Stimulated activated CD8-positive, alpha-beta memory T cell treated with anti-CD3 and anti-CD28 coated beads, Interleukin-7, amount 100 ng/mL, for 48 hours (primary cell): ENCODE measurements at places on chromosomes 3 and 15.

DNA sequence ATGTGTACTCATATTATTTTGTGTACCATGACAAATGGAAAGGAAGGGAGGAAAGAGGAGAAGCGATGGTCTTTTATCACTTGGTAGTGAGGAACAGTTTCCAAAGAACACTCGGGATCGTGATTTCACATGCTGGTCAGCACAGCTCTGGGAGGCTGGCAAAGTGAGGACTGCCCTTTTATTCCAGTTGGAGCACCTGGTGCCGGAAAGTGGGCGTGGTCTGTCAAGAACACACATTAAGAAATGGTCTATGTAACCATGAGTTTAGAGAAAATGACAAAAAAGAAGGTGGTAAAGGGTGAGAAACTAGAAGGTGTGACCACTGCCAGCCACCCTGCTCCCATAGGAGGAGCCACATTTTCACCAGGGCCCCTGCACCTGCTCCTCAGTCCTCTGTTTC, 7.0 kb upstream of the TSEN2 start:
- DNase-seq: no peak

GRCh38 chr15:60994963-60995475, 234.1 kb downstream of the RORA start:
- no peak for DNase-seq

- DNase-seq: no peak
These were observed 113.7 kb upstream of the PRTG start for GRCh38 chr15:55856506-55857164.

DNA sequence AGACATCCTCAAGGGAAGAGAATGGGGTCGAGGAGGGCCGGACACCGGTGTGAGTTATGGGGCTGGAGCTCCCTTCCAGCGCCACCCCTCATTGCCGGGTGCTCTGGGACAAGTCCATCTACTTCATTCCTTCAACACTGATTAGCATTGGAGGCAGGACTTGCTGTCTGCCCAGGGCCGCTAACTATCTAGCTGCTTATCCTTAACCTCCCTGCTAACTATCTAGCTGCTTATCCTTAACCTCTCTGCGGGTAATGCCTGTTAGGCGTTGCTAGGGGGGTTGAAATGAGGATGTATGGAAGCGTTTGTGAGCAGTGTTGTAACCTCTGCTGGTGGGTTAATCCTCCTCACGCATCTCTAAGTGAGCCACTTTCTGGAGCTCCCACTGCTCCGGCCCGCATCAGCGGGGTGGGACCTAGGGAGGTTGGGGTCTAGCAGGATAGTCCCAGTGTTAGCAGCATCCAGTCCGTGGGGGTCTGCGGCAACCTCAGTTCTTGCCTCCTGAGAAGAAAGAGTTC, 10.9 kb upstream of the CHAC1 start:
- DNase-seq: no peak

DNA sequence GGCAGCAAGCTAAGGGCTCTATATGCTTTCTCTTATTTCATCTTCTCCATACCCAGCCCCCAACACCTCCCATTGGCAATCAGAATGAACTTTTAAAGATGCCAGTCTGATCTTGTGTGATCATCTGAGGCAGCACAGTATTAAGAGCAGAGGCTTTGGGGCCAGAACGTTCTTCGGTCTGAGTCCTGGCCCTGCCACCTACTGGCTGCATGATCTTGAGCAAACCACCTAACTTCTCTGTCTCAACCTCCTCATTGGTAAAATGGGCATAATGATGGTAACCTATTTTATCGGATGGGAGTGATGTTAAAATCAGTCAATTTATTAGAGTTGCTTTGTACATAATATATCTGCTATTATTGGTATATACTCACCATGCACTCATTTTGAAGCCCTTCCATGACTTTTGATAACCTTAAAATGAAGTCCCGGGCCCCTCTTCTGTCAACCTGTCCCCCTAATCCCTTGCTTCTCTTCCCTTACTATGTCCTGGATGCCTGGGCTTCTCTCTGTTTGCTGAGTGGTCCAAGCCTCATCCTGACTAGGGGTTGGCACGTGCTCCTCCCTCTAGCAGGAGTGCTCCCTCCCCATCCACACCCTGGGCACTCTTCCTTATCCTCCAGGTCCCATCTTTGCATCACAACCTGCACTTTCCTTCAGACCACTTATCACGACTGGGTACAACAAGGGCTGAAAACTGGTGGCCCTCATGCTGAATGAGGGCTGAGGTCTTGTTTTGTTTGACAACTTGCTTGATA, 6.3 kb downstream of the EFCAB12 start:
- DNase-seq: no peak

GRCh38 chr3:52367891-52368880, 52.1 kb downstream of the DNAH1 start:
- DNase-seq: no peak

GRCh38 chr3:50525987-50526386, 22.6 kb upstream of the CACNA2D2 start:
- peak; percentile 74 for DNase-seq

DNA sequence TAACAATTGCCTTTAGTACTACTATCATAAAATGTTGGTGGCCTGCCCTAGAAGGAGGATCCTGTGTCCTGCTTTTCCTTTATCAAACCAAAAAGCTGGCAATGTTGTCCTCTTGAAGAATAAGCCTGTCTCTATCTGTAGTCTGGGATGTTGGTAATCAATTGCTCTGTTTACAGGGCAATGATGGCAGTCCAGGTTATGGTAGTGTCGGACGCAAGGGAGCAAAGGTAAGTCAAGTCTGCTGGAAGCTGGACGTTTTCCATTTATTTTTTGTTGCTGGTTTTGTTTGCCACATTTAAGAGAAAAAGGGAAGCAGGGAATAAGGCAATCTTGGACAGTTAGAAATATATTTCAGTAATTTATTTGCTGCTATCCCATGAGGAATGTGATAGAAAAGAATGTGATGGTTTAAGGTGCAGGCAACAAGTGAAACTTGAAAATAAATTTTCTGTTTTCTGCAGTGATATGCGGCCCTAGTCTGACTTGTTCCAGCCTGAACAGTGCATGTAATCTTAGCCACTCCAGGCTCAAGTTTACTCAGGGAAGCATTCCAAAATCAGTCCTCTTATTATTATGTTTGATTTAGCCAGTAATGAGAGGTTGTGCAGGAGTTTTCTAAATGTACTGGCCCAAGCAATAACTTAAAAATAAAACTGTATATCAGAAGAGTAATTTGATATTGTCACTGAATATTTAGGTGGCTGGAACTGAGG, 110.3 kb downstream of the COL6A6 start:
- no peak for DNase-seq

GRCh38 chr3:44875596-44875995, 1.2 kb downstream of the TGM4 start:
- no peak for DNase-seq
